ENCODE measurements at places on chromosomes 3 and 15.
A peak's percentile ranks its signal among the peaks of the same experiment; 100 is the strongest.

DNA sequence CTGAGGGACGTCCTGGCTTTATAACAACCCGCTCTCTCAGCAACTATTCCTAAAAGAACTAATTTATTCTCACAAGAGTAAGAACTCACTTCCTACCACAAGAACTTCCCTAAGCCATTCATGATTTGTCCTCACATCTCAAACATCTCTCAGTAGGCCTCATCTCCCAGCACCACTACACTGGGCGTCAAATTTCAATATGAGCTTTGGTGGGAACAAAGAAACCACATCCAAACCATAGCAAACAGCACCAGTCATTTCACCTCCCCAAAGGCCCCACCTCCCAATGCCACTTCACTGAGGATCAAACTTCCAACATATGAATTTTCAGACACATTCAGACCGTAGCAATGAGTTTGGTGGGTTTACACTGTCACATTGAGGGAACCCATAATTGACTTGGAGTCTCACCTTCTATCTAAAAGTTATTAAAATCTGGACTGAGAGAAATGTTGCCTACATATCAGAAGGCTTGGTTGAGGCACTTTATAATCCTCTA is 116.4 kb upstream of the AGBL1 start:
- no peak for DNase-seq

- no peak for DNase-seq
These were observed 566.7 kb upstream of the NECTIN3 start for GRCh38 chr3:110504901-110505300.

GRCh38 chr15:90344662-90345061 is 7.4 kb upstream of the ZNF774 start:
- no peak for DNase-seq

DNA sequence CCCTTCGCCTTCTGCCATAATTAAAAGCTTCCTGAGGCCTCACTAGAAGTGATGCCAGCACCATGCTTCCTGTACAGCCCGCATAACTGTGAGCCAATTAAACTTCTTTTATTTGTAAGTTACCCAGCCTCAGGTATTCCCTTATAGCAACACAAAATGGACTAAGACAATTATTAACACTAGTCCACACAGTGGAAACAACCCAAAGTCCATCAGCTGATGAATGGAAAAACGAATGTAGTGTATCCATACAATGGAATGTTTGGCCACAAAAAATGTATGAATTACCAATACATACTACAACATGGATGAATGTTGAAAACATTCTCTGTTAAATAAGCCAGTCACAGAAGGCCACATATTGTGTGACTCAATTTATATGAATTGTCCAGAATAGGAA is 22.5 kb upstream of the CTXND1 start:
- DNase-seq, result no peak

DNA sequence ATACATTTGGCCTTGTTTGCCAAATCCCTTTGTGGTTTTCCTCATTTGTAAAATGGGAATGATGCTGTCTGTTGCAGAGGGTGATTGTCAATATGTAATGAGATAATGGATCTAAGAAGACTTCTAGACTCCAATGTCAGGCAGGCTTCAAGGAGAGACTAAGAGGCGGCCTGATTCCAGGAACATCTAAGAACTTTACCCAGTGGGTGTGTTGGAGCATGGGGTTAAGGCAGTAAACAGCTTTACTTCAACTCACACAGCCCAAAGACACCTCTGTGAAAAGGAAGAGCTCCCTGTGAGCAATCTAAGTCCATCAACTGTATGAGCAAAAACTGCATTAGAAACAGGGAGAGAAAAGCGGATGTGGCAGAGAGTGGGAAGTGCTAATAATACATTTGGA is 560.6 kb downstream of the PDCD6IP start:
- DNase-seq, result no peak

GRCh38 chr3:4772171-4772804 is 206.9 kb upstream of the BHLHE40 start:
- DNase-seq, result no peak

DNA sequence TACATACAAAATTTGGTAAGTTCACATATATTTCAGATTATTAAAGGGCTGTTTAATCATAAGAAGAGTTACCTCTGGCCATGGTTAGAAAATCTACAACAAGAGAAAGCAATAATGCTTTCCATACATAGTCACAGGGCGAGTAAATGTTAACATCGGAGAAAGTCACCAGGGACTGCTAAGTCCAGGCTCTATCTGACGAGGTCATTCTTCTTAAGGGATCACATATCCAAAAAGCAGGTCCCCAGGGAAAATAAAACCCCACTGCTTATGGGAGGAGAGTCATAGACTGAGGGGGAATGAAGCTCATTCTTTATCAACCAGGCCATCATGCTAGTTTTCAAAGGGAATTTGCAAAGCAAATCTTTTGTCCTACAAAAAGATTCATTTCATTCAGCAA is 3.1 kb downstream of the PCYT1A start:
- no peak for DNase-seq

DNA sequence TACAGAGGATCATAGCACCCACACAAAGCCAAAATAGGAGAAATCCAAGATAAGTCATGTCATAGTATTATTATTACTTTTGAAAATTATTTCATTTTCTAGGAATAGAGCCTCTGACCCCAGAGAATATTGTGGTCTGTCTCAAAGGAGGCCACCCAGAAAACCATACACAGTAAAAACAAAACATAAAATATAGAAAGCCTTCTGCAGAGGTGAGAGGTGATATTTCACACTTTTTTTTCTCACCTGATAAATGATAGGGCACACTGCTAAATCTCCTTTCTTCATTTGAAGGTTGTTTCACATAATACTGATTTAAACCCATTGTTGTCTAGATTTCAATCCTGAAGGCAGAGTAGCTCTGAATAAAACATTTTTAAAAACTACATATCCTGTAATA is 7.0 kb upstream of the CMC1 start:
- no peak for DNase-seq

GRCh38 chr15:41849204-41849603 is 10.6 kb downstream of the PLA2G4B start:
- DNase-seq, result no peak

DNA sequence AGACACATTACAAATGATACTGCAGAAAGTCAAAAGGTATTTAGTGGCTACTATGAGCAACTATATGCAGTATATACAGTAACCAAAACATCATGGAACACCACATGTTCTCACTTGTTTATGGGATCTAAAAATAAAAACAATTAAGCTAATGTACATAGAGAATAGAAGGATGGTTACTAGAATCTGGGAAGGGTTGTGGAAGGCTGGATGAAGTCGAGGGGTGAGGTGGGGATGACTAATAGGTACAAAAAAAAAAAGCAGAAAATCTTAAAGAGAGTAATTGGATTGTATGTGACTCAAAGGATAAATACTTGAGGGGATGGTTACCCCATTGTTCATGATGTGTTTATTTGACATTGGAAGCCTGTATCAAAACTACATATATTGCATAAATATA is 848.8 kb upstream of the GBE1 start:
- no peak for DNase-seq

DNA sequence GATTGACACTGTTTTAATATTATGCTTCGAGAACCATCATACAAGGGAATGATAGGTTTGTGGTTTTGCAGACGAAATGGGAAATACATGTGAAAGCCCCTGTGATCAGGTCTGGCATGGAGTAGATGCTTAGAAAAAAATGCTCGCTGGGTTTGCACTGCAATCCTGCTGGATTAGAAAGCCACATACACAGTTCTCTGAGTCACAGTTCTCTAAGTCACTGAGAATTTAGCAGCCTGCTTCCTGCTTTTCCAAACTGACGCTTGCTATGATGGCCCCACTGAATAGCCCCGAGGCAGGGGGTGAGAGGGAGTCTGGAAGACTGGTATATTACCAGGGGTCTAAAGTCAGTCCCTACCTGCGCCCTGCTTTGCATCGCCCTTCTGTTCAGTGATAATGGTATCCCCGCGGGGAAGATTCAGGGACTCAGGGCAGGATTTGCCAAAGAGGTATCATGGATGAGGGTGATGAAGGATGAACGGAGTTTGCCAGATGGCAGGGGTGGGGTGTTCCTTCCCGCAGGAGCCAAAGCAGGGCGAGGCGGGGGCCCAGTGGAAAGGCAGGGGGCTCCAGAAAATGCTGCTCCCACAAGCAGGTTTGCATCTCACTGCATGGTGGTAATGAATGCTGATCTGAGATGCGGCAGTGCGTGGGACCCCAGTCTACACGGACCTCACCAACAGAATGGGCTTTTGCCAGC is 82.3 kb downstream of the IQSEC1 start:
- DNase-seq, result no peak

DNA sequence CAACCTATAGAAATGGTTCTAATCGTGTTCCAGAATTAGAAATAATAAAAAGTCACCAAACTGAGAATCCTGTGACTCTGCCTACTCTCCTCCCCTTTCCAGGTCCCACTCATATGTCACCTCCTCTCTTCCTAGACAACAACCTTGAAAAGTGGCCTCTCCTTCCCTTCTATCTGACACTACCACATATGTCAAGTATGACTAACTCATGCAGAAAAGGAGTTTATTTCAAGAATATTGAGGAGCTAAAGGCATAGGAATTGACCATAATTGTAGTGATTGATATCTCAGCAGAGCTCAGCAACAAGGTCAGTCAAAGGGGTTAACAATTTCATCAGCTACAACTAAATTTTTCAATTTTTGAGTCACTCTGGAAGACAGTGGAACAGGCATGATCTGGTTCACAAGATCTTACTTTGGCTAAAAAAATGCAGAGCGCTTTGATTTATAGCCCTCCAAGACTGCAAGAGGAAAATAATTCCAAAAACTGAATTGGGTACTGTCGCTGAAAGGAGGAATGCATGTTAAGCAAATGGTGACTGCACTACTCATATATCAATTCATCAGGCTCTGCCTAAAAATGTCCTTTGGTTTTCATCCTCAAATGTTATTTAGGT is 160.6 kb upstream of the ARHGEF26 start:
- no peak for DNase-seq

- no peak for DNase-seq
These were observed 193.3 kb upstream of the TOPAZ1 start for GRCh38 chr3:44048196-44048924.

DNA sequence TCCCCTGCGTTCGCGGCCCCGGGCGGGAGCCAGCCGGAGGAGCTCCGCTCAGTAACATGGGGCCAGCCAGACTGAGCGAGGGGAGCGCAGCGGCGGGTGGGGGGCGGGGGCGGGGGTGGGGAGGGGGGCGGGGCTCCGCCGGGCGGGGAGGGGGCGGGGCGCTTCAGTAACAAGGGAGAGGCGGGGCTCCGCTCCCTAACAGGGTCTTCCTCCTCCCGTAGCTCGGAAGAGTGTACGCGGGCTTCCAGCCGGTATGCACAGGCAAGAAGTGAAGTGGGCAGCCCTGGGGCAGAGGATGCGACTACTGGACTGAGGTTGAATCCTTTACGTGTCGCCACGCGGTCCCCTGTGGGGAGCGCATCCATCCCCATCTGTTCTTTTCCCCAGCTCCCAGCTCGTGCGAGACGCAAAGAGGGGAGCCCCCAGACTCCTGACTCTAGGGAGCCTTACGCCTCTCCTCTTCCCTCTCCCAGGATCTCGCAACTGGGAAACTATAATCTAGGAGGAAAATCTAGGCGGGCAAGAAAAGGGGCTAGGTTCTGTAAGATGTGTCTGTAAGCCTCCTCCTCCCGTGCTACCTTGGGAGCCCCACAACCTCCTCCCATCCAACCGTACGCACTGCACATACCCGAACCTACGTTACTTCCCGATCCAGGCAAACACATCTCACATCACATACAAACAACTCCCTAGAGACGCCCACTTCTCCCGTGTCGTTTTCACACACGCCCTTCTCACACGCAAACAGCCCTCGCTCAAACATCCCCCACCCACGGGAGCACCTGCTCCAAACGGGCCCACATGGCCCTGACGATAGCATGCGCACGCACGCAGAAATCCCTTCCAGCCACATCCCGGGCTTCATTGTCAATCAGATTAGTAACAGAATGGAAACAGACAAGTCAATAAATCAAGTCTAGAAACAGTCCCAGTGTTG is at the start of gene SHF:
Gene SHF (minus strand): TSS at position 73 of the 937 bp plus-strand sequence. CDS start 15 bp downstream, at position 58.
- peak; percentile 69 for DNase-seq

DNA sequence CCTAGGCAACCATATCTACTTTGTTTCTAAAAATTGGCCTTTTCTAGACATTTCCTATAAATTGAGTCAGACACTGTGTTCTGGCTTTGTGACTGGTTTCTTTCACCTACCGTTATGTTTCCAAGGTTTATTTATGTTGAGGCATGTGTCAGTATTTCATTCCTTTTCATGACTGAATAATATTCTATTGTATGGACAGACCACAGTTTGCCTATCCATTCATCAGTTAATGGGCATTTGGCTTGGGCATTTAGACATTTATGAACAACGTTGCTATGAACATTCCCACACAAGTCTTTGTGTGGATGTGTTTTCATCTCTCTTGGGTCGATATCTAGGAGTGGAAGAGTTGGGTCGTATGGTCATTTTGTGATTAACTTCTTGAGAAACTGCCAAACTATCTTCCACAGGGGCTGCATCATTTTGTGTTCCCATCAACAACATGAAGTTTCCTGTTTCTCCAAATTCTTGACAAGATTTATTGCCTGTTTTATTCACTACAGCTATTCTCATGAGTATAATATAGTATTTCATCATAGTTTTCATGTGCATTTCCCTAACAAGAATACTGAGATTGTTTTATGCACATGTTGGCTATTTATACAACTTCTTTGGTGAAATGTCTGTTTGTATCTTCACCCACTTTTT is 3.5 kb upstream of the EFCC1 start:
- DNase-seq, result no peak

GRCh38 chr3:143924522-143925285 is 46.9 kb upstream of the DIPK2A start:
- DNase-seq, result no peak

DNA sequence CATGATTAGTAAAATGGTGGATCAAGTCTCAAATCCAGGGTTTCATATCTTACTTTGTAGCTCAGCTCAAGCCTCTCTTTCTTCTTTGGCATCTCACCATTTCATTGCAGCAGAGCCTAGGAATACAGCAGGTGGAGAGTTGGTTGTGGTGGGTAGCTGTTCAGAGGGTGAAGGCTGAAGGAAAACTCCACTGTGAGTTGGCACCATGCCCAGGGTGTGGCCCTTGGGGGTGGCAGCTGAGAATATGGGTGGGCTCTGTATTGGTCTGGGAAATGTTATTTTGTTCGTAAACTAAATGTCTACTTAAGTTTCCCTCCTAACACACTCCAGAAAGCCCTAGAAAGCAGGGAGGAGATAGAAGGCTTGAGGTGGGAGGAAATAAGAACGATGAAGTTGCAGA is 1.7 kb upstream of the MAP1A start:
- DNase-seq, result no peak

- peak; percentile 95 for DNase-seq
These were observed 300.2 kb upstream of the SLCO3A1 start for GRCh38 chr15:91553196-91553854.

All from NCI-H1417 (cell line).